ENCODE measurements at places on chromosomes 11 and 22.

DNA sequence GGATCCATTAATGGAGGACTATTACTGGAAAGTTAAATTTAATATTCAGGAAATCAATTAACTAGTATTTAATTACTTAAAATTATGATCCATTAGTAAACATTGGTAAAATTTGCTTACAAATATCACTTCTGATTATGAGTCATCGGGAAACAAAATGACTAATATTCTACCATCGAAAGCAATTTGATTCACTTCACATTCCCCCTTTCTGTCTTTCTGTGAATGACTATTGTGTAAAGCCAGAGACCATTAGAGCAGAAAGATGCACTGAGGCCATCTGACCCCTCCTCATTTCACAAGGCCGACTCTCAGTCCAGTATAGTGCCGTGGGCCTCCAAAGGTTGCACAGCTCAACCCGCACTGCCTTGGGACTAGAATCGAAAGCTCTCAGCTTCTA lies 619.0 kb downstream of the OPCML start:
- DNase-seq = no peak

DNA sequence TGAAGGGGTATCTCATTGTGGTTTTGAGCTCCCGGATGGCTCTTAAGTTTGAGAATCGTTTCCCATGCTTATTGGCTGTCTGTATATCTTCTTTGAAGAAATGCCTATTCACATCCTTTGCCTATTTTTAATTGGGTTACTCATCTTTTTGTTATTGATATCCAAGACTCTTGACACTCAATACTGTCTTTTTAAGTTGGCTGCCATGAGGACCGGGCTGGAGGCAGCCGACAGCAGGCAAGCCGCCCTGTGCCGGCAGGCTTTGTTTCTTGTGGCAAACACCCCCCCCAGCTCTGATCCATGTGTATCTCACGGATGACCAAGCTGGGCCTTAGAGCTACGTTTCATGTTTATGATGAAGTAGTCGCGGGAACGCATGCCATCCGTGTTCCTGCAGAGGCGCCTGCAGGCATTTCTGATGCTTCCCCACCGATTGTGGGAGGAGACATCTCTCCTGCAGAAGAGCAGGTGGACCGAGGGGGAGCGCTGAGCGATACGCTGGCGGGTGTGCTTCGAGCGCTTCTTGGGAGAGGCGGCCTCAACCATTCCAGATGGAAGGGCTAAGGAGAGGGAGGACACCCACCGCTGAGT lies 95.8 kb downstream of the TBC1D22A start:
- no peak for DNase-seq

DNA sequence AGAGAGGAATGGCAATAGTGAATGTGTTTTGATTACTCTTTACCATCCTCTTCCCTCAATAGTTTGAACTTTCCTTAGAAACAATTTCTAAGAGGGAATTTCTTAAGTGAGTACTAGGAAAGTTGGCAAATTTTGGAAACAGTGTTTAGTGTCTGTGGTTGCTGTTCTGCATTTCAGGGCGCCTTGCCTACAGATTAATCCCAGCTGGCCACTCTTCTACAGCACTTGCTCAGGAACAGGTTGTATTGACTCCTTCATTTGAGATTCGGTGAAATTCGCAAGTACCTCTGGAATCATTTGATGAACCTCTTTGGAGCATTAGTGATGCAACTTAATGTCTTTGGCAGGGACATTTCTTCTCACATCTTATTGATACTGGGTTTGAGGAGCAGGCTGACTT lies 28.3 kb downstream of the JAM3 start:
- DNase-seq = no peak

DNA sequence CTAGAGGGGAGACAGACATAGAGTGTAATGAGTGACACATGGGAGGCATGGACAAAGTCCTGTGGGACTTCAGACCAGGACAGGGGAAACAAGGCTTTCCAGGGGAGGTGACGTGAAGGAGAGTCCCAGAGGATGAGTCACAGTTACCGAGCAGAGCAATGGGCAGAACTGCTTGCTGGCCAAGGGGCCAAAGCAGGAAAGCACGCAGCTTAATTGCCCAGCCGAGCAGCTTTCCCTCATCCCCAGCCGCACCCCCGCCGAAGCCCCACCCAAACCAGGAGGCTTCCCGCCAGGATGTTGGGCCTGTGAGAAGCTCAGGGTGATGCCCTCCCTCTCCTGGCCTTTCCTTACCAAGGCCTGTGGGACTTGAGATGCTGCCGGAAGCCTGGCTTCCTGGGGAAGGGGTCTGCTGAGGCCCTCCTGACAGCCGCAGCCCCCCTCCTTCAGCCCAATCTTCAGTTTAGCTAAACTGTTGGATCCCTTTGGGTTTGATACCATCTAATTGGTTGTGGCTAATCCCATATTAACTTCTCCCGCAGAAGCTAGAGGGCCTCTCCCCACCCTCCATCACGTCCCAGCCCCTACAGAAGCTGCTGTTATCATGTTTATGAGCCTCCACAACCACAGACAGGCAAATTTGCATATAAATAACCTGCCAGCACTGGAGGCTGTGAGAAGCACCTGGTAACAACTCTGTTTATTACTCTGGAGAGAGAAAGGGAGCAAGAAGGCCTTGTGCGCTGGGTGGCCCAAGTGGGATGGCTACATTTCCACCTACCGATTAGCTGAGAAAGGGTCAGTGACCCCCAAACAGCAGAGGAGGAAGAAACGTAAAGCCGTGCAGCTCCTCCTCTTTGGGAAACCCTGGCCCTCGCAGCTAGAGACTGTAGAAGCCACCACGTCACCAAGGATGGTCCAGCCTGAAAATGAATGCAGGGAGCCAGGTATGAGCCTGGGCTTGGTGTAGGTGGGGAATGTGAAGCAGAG lies 80.0 kb downstream of the TRIM29 start:
- peak; percentile 19 for DNase-seq

DNA sequence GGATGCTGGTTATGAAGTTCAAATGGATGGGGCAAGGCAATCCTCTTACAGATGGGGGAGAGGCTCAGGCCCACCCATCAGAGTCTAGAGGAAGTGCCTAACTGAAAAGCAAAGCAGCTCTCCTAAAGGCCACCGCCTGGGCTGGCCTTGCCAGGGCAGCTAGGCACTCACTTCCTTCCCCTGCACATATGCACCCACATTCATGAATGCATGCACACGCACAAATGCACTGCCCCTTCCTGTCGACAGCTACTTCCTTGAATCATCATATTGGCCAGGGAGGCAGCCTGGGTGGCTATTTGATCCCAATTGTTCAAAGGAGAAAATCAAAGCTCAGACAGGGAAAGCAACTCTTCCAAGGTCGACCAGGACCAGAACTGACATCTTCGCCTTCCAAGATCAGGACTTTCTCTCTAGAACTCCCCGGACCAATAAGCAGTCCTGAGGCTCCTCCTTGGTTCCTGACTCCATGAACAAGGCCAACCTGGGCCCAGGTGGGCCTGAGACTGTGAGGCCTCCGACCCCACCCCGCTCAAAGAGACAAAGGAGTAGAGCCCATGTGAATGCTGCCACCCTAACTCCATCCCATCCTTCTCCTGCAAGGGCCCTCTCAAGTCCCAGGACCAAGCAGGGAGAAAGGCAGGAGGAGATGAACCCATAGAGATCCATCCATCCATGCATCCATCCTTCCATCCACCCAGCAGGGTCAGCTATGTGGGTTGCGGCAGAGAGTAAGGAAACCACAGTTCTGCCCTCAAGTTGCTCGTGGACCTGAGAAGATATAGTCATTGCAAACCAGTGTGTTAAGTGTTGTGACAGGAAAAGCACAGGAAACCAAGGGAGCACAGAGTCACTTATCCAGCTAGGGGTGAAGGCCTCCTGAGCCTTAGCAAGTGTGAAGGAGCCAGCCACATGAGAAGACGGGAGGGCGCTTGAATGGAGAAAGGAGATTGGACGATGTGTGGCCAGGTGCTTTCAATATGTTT lies 35.4 kb upstream of the LMO1 start:
- DNase-seq = no peak

All from activated CD8-positive, alpha-beta memory T cell treated with anti-CD3 and anti-CD28 coated beads for 24 hours (primary cell).